ENCODE measurements at places on chromosomes 16 and 17.

GRCh38 chr16:12628536-12628935 is 175.2 kb downstream of the CPPED1 start:
- no peak for DNase-seq
- no peaks in the 10 kb centered on the region for H3K4me1 ChIP-seq
- no peaks in the 10 kb centered on the region for H3K27me3 ChIP-seq
- no peak overlapping the region for H3K4me3 ChIP-seq

GRCh38 chr17:42484304-42484703 is 25.6 kb downstream of the ATP6V0A1 start:
- DNase-seq: peak; percentile 63
- no peak overlapping the region for H3K4me3 ChIP-seq
- H3K36me3 ChIP-seq: no peaks in the 10 kb centered on the region
- H3K4me1 ChIP-seq: peaks cover 30% of the 10 kb centered on the region
- no peaks in the 10 kb centered on the region for H3K27me3 ChIP-seq

- no peaks in the 10 kb centered on the region for H3K4me1 ChIP-seq
- no peak overlapping the region for H3K4me3 ChIP-seq
- no peaks in the 10 kb centered on the region for H3K36me3 ChIP-seq
Measured at GRCh38 chr16:50815382-50815781, 73.5 kb downstream of the CYLD start.

DNA sequence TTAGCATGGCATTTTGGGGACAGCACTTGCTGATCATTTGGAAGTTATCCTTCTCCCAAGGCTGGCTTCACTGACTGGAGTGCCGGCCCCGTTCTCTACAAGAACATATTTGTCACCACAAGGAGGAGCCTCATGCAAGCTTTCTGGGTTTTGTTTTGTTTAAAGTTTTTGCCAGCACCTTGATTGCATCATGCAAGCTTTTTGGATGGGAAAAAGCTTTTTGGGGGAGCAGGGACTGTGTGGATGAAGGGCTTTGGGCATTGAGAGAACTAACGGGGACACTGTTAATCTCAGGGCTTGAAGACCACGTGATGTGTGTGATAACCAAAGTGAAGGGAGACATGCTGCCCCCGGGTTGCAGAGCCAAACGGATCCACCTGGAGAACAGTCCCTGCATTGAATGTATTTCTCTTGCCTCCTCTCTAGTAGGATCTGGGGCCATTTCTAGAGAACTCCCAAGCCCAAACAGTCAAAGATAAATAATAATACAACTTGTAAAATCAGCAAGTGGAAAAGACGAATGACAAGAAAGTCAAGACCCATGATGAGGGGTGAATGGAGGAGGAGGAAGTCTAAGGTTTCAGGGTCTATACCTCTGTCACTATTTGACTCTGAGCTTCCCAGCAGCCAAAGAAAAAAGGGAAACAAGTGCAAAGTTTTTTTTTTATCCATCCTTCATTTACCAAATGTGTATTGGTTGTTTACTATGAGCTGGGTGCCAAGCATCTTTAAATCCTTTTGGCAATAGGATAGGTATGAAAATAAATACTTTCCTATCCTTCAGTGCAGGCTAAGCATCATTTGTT is 17.2 kb downstream of the TMEM114 start:
- no peaks in the 10 kb centered on the region for H3K27me3 ChIP-seq
- no peak for DNase-seq
- H3K4me3 ChIP-seq: no peak overlapping the region
- no peaks in the 10 kb centered on the region for H3K36me3 ChIP-seq

GRCh38 chr16:14502256-14502875 is 127.7 kb downstream of the PARN start:
- H3K4me1 ChIP-seq: no peaks in the 10 kb centered on the region
- no peaks in the 10 kb centered on the region for H3K36me3 ChIP-seq
- H3K4me3 ChIP-seq: no peak overlapping the region
- no peak overlapping the region for H3K27ac ChIP-seq
